ENCODE measurements at places on chromosomes 16 and 17.

DNA sequence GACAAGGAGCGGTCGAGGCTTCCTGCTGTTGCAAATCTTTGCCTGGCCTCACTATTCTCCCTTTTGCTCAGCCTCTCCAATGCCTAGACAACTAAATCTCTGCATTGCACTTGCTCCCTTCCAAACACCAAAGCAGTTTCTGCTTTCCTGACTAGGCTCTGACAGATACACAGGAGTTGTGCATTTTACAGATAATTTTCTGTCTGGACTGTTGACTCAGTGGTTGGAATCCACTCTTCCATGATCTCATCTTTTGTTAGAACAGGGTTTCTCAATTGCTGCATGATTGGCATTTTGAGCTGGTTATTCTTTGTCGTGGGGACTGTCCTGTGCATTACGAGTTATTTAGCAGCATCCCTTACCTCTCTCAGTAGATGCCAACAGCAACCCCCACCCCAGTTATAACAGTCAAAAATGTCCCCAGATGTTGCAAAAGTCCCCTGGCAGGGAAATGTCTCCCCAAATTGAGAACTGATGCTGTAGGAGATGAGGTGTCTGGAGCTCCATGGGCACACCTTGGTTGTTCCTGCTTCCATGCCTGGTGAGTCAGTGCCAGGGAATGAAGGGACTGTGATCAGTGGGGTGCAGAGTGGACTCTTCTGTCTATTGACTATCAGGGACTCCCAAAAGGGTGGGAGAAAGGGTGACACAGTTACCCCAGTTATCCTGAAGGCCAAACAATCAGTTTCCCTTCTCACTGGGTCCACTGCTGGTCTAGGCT, 557.4 kb upstream of the PSMD7 start:
- DNase-seq, result no peak

GRCh38 chr16:87978127-87978526, 26.9 kb downstream of the BANP start:
- DNase-seq, result no peak

- no peak for DNase-seq
Measured at GRCh38 chr16:49020436-49020835, 261.2 kb downstream of the CBLN1 start.

- DNase-seq, result no peak
Measured at GRCh38 chr16:63426275-63426870, 1390.1 kb upstream of the CDH8 start.

GRCh38 chr16:25693631-25694030, 1.9 kb downstream of the HS3ST4 start:
- DNase-seq, result no peak

- DNase-seq, result no peak
Measured at GRCh38 chr16:52976539-52977167, 76.0 kb downstream of the CHD9NB start.

- DNase-seq, result no peak
Measured at GRCh38 chr17:81414756-81415516, 19.7 kb downstream of the BAHCC1 start.

- DNase-seq, result no peak
Measured at GRCh38 chr17:74528491-74529199, 2.6 kb downstream of the CD300LB start.

- DNase-seq, result no peak
Measured at GRCh38 chr16:27248036-27248435, 20.5 kb downstream of the NSMCE1 start.

GRCh38 chr16:88411951-88412576, 29.3 kb downstream of the ZNF469 start:
- DNase-seq, result no peak

- DNase-seq, result no peak
Measured at GRCh38 chr17:77873500-77874302, 84.8 kb upstream of the TNRC6C start.

- DNase-seq, result peak; percentile 35
Measured at GRCh38 chr17:41527063-41528023, 765 bp downstream of the KRT19 start.

DNA sequence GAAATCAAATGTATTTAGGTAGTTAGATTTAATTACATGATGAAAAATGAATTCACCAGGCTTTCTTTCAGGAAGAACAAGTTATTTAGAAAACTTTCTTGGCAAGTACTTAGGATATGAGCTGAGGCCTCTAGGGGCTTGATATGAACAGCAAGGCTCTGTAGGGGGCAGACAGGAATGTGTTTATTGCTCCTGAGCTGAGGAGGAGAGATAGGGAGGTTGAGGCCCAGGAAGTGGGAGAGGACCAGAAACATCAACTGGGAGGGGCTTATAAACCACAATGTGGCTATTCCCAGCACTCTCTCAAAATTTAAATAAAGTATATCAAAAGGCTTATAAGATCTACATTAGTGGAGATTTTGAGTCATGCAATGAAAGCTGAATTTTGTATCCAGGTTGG, 154.0 kb upstream of the MAF start:
- DNase-seq, result no peak

DNA sequence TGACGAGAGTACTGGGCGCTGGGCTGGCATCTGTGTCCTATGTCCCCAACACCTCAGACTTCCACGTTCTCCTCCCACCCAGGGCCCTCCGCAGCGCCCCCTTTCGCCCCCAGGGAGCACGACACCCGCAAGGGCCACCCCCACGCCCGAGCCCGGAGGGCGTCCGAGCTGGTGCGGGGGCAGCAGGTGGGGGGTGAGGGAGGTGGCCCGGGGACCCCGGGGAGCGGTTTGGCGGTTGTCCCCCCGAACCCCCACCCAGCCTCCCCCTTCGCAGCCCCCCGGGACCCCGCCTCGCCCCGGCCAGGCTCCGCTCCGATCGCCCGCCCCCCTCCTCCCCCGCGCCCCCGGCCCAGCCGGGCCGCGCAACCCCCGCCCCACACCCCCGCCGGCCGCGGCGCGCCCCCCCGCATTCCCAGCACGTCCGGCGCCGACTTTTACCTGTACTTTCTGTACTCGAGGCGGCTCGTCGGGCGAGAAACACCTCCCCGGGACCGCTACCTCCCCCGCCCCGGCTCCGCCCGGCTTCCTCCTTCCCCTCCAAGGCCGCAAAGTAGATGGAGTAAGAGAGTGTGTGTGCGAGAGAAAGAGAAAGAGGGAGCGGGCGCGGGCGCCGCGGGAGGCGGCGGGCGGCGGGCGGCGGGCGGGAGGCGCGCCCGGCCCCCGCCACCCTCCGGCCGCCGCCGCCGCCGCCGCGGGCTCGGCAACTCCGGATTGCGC, 901 bp downstream of the CDYL2 start:
- DNase-seq, result peak; percentile 63

- peak; percentile 82 for DNase-seq
Measured at GRCh38 chr17:58332778-58333735, 4.5 kb upstream of the TSPOAP1 start.

- DNase-seq, result peak; percentile 91
Measured at GRCh38 chr17:28552176-28552999, at the start of gene UNC119. Gene UNC119, minus strand, starts transcription at chr17:28552624. Its CDS starts 67 bp downstream, at chr17:28552557.

DNA sequence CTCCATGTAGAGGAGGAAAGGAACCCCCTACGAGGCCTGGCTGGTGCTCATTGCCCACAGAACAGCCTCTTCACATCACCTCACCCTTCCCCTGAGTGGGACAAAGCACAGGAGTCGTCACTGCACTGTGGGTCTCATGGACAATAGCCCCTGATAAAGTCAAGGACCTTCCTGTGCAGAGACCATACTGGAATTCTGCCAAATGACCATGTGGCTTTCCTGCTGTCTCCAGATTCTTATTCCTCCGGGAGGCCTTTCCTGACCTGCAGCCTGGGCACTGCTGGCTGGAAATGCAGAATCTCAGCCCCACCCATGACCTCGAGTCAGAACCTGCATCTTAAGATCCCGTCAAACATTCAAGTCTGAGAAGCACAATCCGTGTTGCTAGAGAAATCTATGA, 60.5 kb upstream of the ERN1 start:
- DNase-seq, result no peak

- DNase-seq, result peak; percentile 77
Measured at GRCh38 chr16:11254913-11255736, 879 bp downstream of the SOCS1 start.

DNA sequence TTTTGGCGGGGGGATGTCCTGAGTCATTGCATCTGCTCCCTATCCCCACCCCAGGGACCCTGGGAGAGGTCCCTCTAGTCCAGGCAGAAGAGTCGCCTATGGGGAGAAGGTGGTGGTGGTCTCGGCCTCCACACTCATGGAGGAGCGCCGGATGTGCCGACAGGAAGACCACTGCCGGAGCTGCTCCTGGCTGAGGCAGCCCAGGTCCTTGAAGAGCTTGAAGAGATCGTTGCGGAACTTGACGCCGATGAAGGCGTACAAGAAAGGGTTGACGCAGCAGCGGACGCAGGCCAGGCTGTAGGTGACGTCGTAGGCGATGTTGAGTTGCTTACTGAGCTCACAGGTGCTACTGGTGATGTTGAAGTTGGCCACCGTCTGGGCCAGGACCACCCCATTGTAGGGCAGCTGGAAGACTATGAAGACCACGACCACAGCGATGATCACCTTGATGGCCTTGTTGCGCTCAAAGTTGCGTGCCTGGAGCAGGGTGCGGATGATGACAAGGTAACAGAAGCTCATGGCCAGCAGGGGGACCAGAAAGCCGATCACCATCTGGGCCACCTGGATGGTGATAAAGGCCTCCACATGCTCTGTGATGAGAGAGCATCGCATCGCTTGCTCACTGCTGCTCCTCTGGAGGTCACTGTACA, 10.5 kb downstream of the CCR7 start:
- peak; percentile 38 for DNase-seq

GRCh38 chr17:65047941-65048340, 8.6 kb downstream of the GNA13 start:
- no peak for DNase-seq

- DNase-seq, result no peak
Measured at GRCh38 chr17:51000835-51001638, 119.6 kb downstream of the SPAG9 start.

GRCh38 chr16:23950898-23951297, 115.1 kb downstream of the PRKCB start:
- no peak for DNase-seq

DNA sequence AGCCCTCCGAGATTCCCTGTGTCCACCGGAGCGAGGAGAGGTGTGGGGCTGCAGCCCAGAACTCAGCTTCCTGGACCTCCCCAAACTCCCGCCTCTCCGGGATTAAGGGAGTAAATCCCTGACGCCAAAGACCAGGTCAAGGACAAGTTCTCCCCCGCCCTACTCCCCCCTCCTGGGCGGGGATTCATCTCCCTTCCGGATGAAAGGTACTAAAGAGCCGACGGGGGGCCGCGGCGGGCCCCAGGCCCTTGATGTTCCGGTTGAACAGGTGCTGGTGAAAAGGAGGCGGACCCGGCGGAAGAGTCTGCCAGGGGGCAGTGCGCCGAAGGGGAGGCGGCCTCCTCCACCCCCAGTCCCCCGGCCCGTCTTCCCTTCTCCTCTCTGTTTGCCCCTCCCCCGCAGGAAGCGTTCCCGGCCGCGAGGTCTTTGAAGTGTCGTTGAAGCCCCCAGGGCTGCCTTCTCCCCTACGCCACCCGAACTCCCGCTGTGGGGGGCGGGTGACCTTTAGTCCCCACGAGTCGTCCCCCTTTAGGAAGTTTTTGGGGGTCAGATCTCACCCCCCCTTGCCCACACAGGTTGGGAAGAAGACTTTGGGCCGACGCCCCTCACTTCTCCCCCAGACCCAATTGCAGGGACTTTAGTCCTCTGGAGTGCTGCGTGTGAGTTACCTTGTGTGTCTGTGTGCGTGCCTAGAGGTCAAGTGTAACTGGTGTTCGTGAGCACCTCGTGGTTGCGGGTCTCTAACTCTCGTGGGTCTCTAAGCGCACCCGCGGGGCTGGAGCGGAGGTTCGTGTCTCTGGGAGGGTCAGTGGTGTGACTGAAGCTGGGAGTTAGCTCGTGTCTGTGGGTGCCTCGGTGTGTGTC, 1.1 kb upstream of the MLLT6 start:
- DNase-seq, result peak; percentile 80

GRCh38 chr17:30334421-30334820, 564 bp upstream of the TMIGD1 start:
- DNase-seq, result no peak

- no peak for DNase-seq
Measured at GRCh38 chr16:15493466-15494180, 59.2 kb downstream of the BMERB1 start.

DNA sequence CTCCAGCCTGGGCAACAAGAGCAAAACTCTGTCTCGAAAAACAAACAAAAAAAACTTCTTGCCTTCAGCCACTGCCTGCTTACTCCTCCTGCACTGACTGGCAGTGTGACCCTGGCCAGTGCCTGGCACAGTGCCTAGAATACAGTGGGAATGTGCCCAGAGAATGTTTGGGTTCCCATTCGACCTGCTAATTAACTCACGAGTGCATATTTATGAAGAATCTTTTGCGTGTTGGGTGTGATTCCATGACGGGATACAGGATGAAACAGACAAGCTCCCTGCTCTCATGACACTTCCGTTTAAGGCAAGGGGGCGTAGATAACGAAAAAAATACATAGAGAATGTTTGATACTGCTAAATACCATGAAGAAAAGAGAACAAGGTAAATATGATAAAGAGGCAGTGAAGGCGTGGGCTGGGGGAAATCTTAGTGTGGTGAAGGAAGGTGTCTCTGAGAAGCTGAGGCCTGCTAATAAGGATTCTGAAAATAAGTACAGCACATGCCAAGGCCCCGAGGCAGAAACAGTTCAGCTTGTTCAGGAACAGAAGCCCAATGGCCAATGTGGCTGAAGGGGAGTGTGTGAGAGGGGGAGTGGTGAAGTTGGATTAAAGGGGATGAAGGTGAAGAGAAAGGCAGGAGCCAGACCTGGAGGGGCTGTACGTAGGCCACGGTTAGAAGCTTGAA, 4.3 kb downstream of the ABI3 start:
- no peak for DNase-seq

- DNase-seq, result peak; percentile 65
Measured at GRCh38 chr16:81873843-81874752, 95.0 kb downstream of the PLCG2 start.

- no peak for DNase-seq
Measured at GRCh38 chr16:82177555-82177954, 7.5 kb upstream of the MPHOSPH6 start.

DNA sequence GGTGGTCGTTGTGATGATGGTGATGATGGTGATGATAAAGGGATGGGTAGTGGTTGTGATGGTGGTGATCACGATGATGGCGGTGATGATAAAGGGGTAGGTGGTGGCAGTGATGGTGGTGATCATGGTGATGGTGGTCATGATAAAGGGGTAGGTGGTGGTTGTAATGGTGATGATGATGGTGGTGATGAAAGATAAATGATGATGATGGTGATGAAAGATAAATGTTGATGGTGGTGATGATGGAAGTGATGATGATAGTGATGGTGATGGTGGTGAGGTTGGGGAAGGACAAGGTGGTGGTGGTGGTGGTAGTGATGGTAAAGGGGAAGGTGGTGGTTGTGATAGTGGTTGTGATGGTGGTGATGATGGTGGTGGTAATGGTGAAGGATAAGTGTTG, 13.9 kb downstream of the CDH5 start:
- DNase-seq, result no peak

- no peak for DNase-seq
Measured at GRCh38 chr17:27396045-27396444, 60.2 kb upstream of the KSR1 start.

GRCh38 chr16:56354746-56355145, 70.6 kb downstream of the AMFR start:
- DNase-seq, result peak; percentile 9

- no peak for DNase-seq
Measured at GRCh38 chr17:74836691-74837467, 22.8 kb downstream of the GRIN2C start.
